ENCODE measurements at places on chromosomes 6 and 20. TPM values are rescaled to one million over a fixed set of nuclear protein-coding genes. Genes with fewer than 3 reads are reported as not detected.

The CNKSR3 gene
- total RNA-seq, result 0.12 TPM

- no peak for DNase-seq
These were observed 199.3 kb downstream of the GJA10 start for GRCh38 chr6:90093558-90094073.

DNA sequence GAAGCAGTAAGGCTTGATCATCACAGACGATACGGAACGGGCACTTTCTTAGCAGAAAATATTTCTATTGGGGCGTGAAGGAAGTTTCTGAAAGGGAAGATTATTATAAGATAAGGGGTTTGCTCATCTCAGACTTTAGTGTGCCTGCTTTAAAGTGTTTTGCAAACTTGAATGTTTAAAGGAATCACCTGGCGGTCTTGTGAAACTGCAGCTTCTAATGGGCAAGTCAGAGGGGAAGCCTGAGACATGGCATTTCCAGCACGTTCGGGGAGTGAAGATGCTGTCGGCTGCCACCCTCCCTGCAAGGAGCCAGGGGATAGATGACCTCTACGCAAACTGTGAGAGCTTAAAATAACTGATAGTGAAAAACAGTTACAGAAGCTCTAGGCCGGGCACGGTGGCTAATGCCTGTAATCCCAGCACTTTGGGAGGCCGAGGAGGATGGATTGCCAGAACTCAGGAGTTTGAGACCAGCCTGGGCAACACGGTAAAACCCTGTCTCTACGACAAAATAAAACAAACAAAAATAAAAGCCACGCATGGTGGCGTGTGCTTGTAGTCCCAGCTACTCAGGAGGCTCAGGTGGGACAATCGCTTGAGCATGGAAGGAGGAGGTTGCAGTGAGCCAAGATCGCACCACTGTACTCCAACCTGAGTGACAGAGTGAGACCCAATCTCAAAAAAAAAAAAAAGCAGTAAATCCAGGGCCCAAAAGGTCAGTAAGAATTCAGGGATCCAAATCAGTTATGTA lies 2.3 kb upstream of the KIF16B start:
- DNase-seq, result peak; percentile 7

- no peak for DNase-seq
These were observed 22.0 kb downstream of the CD164 start for GRCh38 chr6:109360281-109360680.

GRCh38 chr6:19811397-19812079 lies 25.6 kb upstream of the ID4 start:
- DNase-seq, result no peak

The SLC22A7 gene
- total RNA-seq, result not detected

The CST7 gene
- total RNA-seq, result 43.1 TPM

The BNIP5 gene
- total RNA-seq, result not detected

DNA sequence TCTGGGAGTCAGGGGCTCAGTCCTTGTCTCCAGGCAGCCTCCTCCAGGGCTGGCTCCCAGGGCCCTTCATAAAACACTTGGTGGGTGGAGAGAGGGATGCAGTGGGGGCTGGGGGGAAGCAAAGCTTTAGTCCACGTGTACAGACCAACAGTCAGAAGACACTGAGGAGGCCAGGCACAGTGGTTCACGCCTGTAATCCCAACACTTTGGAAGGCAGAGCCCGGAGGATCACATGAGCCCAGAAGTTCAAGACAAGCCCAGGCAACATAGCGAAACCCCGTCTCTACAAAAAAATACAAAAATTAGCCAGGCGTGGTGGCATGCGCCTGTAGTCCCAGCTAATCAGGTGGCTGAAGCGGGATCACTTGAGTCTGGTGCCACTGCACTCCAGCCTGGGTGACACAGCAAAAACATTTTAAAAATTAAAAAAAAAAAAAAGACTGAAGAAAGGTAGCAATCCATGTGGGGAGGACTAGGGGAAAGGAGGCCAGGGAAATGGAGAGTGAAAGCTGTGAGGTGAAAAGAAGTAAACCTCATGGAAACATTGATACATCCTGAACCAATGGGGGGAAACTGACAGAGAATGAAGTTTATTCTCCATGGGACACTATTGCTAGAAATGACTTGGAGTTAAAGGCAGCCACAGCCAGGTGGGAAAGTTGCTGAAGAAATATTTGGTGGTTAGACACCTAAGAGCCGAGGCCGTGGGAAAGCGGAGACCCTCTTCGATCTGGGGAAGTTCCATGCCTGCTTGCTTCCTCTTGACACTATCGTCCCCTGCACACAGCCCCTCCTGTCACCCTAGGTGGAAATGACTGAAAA lies 35.4 kb downstream of the PIM1 start:
- DNase-seq, result peak; percentile 57

The SAMD5 gene
- not detected for total RNA-seq

DNA sequence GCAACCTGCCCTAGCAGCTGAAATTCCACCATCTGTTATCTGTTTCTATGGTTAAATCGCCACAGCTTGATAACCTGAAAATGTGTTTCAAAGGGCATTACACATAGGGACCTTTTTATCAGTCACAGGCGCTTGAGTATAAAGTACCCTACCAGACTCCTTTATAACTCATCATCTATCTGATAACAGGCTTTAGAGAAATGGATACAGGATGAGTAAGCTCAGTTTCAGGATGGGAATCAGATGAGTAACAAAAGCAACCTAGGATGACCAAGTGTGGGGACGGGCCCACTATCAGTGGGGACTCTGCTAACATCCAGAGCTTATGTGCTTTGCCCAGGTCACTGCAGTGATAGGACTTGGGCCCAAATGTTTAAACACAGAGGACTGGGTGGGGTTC lies 75.6 kb downstream of the PRND start:
- DNase-seq, result no peak

The COL19A1 gene
- total RNA-seq, result not detected

The FERMT1 gene
- total RNA-seq, result 0.12 TPM

The TSPO2 gene
- not detected for total RNA-seq

- no peak for DNase-seq
These were observed 37.7 kb downstream of the KIF25 start for GRCh38 chr6:168035098-168035660.

GRCh38 chr20:22924046-22924737 lies 110.9 kb upstream of the SSTR4 start:
- no peak for DNase-seq

DNA sequence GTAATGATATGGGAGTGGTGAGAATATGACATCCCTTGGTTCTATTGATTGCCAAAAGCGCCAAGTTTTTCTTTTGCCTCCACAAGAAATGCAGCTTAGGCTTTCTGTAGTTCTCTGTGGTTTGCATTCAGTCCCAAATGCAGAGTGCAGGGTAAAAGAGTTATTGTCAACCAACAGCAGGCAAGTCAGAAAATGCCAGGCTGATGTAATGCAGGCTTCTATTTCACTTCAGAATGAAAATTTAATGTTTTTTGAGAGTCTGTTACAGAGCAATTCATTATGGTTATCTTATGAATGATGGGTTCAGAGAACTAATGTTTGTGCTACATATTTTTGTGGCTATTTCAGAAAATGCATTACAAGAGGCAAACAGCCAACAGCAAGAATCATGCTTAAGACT lies 293.5 kb downstream of the CENPW start:
- DNase-seq, result no peak

GRCh38 chr6:44512868-44513741 lies 125.6 kb downstream of the CDC5L start:
- no peak for DNase-seq

The PROKR2 gene
- not detected for total RNA-seq

- peak; percentile 36 for DNase-seq
These were observed 100.7 kb downstream of the ANKRD60 start for GRCh38 chr20:58127701-58128111.

The SYNDIG1 gene
- total RNA-seq, result not detected

DNA sequence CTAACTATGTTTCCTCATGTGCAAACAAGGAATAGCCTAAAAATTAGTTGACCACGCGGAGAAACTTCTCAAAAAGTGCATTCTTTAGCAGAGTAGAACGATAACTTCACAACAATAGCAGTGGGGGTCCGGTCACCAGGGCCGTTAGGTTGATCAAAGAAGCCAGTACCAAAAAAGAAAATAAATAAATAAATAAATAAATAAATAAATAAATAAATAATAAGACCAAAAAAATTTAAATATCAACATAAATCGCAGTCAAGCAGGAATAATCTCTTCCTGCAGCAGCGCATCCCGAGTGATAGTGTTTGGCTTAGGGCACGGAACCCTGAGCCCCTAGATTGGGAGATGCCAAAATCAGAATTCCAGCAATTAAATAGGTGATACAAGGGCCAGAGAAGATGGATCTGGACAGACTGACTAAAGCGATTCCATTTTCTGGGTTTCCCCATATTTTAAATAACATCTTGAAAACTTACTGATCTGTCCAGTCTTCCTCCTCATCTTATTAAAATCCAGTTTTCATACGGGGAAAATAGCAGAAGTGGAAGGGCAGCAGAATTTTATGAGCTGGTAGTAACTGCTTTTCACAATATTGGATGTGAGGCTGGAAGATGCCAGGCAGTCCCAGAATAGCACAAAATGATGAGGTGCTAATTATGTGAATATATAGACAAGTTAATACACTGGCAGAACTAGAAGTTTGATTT lies 4.4 kb upstream of the OLIG3 start:
- no peak for DNase-seq

The RPP21 gene
- 44.8 TPM for total RNA-seq

DNA sequence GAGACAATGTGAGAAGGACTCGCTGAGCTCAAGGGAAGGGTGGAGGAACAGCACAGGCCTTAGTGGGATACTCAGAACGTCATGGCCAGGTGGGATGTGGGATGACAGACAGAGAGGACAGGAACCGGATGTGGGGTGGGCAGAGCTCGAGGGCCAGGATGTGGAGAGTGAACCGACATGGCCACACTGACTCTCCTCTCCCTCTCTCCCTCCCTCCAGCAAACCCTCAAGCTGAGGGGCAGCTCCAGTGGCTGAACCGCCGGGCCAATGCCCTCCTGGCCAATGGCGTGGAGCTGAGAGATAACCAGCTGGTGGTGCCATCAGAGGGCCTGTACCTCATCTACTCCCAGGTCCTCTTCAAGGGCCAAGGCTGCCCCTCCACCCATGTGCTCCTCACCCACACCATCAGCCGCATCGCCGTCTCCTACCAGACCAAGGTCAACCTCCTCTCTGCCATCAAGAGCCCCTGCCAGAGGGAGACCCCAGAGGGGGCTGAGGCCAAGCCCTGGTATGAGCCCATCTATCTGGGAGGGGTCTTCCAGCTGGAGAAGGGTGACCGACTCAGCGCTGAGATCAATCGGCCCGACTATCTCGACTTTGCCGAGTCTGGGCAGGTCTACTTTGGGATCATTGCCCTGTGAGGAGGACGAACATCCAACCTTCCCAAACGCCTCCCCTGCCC lies 1.7 kb downstream of the TNF start:
- peak; percentile 72 for DNase-seq

- no peak for DNase-seq
These were observed 130.1 kb upstream of the DST start for GRCh38 chr6:56772737-56773184.

DNA sequence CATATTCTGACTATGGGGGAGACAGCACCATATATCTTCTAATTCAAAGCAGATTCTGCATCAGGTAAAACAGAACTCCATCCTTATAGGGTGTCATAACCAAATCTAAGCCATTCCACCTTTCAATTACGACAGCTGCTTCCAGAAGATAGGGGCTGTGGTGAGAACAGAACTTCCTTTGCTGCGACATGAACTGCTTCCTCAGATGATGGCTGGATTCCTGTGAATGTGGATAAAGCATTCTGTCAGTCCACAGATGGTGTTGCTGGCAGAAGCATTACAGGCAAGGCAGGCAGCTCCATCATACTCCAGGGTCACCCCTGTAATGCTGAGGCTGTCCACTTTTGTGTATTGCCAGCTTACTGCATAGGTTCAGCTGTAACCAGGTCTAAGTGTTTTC lies 172.1 kb upstream of the PROKR2 start:
- DNase-seq, result no peak

The CYP39A1 gene
- total RNA-seq, result not detected
